Bronchial epithelial cell (primary cell): ENCODE measurements at places on chromosomes 16 and 17.

GRCh38 chr16:87227296-87227951 is 89.8 kb downstream of the C16orf95 start:
- DNase-seq, result no peak

DNA sequence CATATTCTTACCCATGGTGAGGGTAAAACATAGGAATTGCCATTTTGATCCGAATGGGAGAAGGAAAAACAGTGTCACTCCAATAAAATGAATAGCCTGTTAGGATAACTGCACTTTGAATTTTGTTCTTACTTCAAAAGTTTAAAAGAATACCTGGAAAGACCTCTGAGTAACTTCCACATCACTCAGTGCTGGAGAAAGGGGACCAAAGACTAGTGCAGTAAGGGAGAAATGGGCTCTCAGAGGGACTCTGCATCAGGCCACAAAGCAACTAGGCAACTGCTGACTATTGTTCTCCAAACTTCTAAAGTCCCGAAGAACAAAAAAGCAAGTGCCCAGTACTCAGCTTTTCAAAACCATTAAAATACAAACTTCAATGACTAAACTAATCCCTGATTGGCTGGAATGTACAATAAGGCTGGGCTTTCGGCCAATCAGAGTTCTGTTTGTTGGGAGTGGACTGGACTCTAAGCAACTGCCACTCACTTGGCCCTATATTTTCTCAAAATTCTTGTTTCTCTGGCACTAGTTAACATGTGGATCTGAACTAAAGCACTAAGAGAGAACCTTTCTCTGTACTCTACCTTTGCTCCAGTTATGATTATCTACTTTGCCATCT is 6.2 kb downstream of the DNAJC7 start:
- peak; percentile 49 for DNase-seq

- DNase-seq, result no peak
Measured at GRCh38 chr16:20504418-20504817, 53.1 kb downstream of the ACSM2A start.

DNA sequence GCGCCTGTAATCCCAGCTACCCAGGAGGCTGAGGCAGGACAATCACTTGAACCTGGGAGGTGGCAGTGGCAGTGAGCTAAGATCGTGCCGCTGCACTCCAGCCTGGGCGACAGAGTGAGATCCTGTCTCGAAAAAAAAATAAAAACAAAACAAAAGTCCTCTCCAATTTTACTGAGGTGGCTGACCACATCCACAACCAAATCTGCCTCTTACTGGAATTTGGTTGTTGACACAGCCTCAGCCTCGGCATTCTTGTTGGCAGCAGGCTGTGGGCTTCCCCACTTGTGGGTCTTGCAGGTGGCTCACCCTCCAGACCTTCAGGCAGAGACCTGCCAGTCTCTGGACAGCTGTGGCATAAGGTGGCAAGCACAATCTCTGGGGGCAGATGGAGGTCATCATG is 15.6 kb downstream of the B4GALNT2 start:
- no peak for DNase-seq

GRCh38 chr17:4815043-4815675 is 8.2 kb downstream of the PLD2 start:
- DNase-seq, result no peak

DNA sequence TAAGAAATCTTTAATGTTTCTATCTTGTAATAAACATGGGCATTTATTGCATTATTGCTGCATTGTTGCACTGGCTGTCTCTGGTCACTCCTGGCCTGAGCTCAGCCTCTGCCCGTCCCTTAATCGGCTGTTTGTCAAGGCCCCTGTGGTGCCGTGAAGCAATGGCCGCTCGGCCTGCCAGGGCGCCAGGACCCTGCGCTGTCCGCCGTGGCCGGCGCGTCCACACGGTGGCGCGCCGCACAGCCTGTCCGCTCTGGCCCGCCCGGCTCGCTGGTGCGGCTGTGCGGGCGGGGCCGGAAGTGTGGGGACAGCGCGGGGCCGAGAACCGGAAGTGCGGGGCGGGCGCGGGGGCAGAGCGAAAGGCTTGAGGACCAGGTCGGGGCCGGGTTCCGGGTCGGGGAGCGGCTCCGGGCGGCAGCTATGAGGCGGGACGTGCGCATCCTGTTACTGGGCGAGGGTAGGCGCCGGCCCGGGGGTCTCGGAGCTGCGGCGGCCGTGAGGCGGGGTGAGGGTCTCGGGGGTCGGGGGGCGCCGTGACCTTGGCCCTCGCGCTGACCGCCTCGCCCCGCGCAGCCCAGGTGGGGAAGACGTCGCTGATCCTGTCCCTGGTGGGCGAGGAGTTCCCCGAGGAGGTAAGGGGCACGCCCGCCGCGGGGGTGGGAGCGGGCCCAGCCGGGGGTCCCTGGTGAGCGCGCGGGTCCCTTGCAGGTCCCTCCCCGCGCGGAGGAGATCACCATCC is at the start of gene RHOT2:
RHOT2 (plus strand) TSS at position 353 of the 739 bp plus-strand sequence; CDS start at position 421, 68 bp downstream.
- peak; percentile 65 for DNase-seq

- DNase-seq, result no peak
Measured at GRCh38 chr17:14321980-14322776, 21.3 kb downstream of the HS3ST3B1 start.

DNA sequence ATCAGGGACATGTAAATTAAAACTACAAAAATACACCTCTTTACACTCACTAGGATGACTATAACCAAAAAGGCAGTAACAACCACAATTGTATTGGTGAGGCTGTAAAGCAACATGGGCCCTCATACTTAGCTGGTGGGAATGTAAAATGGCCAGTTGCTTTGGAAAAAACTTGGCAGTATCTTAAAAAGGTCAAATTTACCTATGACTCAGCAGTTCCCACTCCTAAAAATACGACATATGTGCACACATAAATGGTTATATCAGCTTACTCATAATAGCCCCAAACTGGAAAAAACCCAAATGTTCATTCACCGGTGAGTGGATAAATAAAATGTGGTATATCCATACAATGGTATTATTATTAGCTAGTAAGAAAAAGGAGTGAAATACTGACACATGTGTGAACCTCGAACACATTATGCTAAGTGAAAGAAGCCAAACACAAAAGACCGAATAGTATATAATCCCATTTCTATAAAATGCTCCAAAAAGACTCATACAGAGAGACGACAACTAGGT is 391.4 kb downstream of the NPIPA8 start:
- no peak for DNase-seq
